ENCODE measurements at places on chromosomes 5 and 9.
A peak's percentile ranks its signal among the peaks of the same experiment; 100 is the strongest.

GRCh38 chr9:125435776-125436612 lies 174.4 kb downstream of the GAPVD1 start:
- peak; percentile 41 for DNase-seq

DNA sequence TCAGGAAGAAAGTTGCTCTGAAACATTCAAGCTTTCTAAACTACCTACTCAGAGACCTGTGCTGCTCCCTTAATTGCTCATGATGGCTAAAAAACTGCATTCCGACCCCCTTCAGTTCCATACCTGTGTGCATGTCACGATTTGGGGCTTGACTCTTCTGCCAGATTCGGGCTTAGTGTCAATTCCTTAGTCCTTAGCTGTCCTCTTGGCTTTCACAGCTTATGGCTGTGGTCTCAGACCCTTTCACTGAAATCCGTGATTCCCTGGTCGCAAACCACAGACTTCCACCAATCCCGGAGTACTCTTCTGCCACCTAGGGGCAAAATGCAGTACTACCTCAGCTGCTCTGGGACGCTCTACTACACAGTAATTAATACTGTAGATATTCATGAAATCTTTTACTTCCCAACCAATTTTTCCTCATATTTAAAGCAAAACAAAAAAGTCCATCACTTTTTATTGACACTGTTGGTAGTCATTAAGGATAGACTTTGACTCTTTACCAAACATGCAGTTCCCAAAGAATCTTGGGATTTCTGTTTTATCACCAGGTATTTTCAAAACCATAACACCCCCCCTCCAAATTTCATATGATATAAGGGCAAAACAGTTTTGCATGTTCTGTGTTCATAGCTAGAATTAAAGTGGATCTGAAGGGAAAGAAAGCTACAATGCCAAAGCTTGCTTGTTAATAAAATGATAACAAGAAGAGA lies 617.4 kb downstream of the SLCO4C1 start:
- peak; percentile 79 for DNase-seq

DNA sequence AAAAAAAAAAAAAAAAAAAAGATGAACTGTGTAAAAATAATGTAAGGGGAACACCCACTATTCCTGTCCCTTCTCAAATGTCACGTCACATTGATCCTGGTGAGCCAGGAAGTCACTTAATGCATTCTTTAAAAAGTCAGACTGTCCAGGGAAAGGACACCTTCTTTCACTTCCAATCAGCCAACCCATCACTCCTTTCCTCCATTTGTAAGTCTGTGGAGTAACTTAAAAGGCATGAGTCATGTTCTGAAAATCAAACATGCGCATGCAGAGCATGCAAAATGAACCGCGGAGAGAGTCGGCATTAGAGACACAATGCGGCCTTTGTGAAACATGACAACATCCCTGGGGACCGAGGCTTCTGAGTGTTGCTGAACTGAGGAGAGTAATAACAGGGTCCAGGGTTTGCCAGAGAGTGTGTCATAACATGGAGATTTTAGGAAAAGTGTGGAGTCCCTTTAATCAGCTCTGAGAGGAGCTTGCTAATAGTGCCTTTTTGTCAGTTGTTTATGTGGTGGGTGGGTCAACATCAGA lies 77.6 kb upstream of the SEMA6A start:
- DNase-seq: peak; percentile 72

GRCh38 chr9:115263371-115264075 lies 145.6 kb upstream of the TNC start:
- no peak for DNase-seq

- DNase-seq: peak; percentile 73
These were observed 139.8 kb downstream of the SLIT3 start for GRCh38 chr5:169161022-169161680.

- DNase-seq: no peak
These were observed 205.8 kb downstream of the SEMA5A start for GRCh38 chr5:9340085-9340484.

- DNase-seq: no peak
These were observed 373.6 kb upstream of the ZNF608 start for GRCh38 chr5:125120012-125120411.

DNA sequence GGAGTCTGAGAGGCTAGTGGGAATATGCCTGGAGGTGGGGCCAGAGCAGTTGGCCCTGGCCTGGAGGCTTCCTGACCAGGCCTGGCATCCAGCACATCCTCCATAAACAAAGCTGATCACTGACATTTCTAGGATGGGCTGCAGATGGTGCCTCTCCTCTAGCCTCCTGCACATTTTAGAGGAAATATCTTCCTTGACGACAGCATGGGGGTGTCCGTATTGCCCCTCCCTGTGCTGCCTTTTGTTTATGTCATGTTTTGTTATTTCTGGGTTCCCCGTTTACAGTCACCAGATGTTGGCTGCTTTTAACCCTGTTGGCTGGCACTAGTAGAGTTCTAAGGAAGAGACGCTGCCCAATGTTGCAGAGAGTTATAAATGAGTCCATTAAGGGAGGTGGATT lies 148.5 kb downstream of the PHF2 start:
- no peak for DNase-seq

DNA sequence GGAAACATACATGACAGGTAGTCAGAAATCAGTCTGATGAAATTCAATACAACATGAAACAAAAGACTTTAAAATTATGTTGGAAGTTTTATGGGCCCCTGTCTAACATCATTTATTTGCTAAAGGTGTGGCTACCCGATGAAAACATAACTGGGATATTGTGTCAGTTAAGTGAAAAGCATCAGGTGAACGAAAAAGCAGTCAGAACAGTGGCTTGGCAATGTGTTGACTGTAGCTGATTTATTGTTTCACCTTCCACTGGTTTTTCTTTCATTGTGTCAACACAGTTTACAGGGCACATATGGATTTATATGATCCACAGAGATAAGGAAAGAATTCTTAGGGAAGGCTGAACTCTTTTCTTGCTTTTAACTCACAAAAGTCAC lies 429.6 kb upstream of the ZNF608 start:
- DNase-seq: no peak

DNA sequence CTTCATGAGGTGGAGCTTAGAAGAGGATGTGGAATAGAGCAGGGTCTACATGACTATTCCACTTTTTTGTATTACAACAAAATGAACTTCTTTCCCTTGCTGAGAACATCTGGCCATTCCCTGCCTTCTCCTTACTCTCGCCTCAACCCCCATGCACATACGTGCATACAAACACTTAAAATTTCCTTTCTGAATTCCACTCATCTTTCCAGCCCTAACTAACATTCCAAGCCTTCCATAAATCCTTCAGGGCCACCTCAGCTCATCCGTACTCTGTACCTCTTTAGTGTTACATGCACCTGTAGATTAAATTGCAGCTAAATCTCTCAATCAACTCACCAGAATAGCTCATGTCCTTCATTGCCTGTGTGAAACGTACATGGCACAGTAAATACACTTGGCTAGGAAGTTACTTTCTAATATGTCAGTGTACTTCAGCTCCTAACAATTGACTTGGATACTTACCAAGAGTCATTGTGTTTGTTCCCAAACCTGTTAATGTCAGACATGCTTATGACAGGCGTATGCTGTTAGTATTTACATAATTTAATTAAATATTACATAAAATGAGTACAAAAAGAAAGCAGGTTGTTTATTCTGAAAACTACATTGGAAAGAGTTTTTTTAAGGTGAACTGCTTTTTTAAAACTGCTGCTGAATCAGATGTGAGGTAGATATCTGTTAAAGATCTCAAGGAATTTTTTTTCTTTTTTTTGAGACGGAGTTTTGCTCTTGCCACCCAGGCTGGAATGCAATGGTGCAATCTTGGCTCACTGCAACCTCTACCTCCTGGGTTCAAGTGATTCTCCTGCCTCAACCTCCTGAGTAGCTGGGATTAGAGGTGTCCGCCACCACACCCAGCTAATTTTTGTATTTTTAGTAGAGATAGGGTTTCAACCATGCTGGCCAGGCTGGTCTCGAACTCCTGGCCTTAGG lies 55.7 kb downstream of the GLIS3 start:
- DNase-seq: no peak

DNA sequence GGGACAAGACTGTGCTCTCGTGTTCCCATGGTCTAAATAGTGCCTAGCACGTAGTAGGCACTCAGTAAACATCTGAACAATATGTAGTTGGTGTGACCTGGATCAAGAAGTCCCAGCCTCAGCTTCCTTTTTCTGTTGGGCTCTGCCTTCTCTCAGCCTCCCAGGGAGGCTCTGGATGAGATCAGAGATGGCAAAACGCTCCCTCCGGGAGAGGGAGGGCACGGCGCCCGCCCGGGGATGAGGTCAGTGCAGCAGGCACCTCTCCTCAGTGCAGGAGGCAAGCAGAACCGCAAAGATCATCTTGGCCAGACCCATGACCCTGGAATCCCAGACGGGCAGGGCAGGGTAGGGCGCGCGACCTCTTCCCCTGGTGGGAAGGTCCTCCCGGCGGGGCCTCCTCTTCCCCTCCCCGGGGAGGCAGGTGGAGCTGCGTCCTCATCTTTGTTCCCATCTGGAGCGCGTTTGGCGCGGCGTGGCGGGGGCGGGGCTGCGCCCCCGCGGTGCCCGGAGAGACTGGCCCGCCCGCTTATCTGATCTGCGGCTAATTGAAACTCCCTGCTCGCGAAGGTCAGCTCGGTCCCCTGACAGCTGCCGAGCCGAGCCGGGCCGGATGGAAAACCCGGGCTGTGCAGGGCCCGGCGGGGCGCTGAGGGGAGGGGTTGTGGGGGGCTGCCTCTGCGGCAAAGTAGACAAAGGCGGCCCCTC lies 60.9 kb downstream of the CXXC5 start:
- DNase-seq: peak; percentile 89

DNA sequence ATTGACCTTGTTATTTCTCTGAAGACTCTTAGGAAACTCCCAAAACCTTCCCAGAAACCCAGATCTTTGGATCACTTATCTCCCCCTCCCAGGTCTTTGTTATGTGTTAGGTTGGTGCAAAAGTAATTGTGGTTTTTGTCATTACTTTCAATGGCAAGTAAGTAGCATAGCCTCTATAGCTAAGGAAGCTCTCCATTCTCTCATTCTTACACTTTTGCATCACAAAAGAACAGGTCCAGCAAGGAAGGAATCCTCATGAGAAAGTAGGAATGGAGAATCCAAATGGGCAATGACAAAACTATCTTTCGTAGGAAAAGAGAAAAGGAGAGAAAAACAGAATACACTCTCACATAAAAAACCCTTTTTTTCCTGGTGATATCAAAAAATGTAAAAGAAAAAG lies 81.3 kb upstream of the ELAVL2 start:
- DNase-seq: no peak

- no peak for DNase-seq
These were observed 177.3 kb downstream of the CDC42SE2 start for GRCh38 chr5:131441184-131441583.

DNA sequence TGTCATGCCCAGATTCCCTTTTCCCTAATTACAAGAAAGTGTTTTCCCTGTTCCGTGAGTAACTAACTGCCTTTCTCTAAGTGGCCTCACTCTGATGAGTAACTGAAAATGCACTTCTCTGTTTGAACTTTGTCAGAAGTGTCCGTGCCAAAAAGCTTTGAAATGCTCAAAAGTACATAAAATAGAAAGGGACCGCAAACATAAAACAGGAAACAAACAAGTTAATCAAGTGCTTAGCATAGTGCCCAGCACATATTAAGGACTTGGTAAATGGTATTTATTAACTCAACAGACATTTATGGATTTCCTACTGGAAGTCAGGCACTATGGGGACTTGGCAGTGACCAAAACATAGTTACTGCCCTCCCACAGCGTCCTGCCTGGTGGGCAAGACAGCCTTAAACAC lies 22.3 kb downstream of the AQP3 start:
- no peak for DNase-seq

DNA sequence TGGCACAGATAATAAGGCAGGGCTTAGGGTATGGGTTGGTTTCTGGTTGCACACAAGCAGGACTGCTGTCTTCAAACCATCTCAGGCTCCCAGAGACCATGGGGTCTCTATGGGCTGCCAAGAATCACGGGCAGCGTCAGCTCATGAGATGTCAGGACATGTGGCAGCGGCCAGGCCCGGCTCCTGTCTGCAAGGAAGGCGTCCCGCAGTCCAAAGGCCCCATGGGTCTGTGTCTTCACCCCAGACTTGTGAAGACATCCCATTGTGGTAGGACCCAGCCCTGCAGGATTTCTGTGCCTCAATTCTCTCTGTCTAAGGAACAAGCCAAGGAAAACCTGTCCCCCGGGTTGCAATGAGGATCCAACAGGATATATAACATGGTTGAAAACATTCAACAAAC lies 32.6 kb downstream of the IPPK start:
- no peak for DNase-seq

All from ecto neural progenitor cell (in vitro differentiated cells).